ENCODE measurements at places on chromosomes 12 and 14.

GRCh38 chr12:85007836-85008235 is 28.2 kb downstream of the TSPAN19 start:
- DNase-seq, result no peak

DNA sequence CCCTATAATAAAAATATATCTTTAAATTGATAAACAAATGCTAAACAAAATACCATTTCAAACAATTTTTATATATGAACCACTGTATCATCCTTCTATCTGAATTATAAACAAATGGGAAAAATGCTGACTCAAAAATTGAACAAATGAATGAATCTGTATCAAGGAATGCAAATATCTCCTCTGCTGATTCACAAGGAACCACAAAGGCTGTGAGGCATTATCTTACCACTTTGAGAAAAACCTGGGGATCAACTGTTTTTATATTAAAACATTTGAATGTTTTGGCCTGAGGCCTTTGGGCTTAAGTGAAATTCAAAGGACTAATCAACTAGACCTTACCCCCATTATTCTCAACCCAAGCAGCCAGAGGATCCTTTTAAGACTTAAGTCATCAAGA is 86.3 kb downstream of the EML5 start:
- no peak for DNase-seq

DNA sequence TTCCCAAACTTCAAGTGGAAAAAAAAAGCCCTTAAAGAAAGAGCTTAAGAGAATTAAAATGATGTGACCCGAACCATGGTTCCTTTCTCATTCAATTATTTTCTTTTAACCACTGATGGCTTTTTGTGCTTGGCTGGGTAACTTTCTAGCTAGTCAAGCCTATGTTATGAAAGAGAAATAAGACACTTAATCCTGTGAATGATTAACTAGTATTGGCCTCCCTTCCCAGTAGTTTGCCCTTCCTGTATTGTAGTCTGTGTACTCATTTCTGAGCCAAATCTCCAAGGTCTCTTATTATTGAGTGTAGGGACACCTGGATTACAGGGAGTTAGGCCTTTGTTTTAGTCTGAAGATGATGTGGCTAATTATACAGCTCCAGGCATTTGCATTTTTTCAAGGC is 353.0 kb downstream of the RAD51B start:
- DNase-seq, result peak; percentile 30

GRCh38 chr14:103625356-103626095 is 3.5 kb upstream of the KLC1 start:
- DNase-seq, result no peak

DNA sequence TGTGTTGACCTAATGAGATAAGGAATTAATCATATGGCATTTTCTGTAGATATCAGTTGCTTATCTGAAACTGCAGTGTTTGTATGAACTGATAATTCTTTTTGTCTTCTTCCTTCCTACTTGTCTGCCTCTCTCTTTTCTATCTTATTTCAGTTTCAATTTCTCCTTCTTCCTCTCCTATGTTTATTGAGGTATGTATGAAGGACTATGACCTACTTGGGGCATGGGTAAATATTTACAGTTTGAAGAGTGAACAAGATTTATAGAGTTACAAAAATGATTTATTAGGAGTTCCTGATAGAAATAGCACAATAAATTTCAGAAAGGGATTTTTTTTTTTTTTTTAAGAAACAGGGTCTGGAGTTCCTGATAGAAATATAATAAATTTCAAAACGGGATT is 88.7 kb upstream of the MUCL1 start:
- no peak for DNase-seq

DNA sequence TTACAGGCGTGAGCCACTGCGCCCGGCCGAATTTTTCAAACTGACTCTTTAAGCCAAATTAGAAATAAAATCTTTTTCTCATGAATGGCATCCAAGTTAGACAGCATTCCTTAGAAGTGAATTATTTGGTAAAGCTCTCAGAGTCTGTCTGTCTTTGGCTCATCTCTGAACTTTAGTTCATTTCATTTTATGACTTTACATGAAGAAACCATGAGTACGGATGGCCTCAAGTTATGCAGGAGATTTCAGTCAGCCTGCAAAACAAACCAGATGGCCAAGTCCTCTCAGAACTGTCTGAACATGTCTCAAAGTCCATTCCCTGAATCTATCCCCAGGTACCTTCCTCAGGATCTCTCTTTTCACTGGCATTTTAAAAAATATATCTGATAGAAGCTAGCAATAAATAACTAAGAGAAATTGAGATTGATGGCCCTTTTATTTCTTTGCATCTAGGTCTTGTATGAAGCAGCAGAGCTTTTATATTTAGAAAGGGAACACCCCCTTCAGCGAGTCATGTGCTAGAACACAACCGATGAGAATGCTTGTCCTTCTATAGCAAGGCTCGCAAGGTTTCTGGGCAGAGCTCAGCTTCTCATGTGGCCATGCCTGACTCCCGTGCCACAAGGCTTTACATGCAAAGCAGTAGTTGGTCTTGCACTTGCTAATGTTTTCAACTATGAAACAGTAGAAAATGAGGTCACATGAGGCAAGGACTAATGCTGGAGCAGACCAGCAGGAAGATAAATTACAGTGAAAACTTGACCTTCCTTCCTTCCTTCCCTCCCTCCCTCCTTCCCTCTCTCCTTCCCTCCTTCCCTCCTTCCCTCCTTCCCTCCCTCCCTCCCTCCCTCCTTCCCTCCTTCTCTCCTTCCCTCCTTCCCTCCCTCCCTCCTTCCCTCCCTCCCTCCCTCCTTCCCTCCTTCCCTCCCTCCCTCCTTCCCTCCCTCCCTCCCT is 125.0 kb downstream of the AKAP6 start:
- peak; percentile 40 for DNase-seq
